ENCODE measurements at places on chromosomes 16 and 17.
A peak's percentile ranks its signal among the peaks of the same experiment; 100 is the strongest.

GRCh38 chr16:1942047-1942809, 771 bp downstream of the MSRB1 start:
- DNase-seq, result no peak

DNA sequence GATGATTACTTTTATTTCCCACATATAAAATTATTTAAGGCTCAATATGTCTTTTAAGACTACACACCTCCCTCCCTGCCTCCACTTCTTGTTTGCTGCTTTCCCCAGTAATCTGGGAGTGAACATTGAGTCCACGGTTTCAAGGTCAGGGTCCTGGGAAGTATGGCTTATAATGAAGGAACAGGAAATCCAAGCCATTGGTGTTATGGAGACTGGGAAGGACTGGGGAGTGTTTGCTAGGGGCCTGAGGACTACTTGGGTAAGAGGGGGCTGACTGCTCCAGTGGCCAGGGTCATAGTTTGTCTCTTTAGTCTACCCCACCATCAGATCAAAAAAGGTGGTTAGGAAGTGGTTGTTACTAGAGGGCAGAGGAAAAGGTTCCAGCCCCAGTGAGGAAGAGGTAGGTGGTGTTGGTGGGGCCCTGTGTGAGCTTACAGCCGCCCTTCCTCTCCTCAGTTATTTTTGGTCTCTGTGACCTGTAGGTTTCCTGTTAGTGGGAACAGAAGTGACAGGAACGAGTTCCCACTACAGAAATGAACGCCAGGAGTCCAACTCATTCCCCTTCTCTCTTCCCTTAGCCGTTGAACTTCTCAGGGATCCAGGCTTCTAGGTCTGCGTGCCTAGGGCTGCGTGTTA, 742 bp upstream of the SLC16A13 start:
- DNase-seq, result no peak

- no peak for DNase-seq
Measured at GRCh38 chr16:50549561-50549915, 1.3 kb downstream of the NKD1 start.

GRCh38 chr17:76397687-76398522, 13.5 kb downstream of the SPHK1 start:
- peak; percentile 91 for DNase-seq

GRCh38 chr16:88301431-88301830, 81.3 kb upstream of the ZNF469 start:
- DNase-seq, result no peak

- no peak for DNase-seq
Measured at GRCh38 chr17:36107660-36108059, 4.0 kb downstream of the CCL4 start.

- DNase-seq, result peak; percentile 82
Measured at GRCh38 chr17:50055055-50055425, 870 bp upstream of the ITGA3 start.

DNA sequence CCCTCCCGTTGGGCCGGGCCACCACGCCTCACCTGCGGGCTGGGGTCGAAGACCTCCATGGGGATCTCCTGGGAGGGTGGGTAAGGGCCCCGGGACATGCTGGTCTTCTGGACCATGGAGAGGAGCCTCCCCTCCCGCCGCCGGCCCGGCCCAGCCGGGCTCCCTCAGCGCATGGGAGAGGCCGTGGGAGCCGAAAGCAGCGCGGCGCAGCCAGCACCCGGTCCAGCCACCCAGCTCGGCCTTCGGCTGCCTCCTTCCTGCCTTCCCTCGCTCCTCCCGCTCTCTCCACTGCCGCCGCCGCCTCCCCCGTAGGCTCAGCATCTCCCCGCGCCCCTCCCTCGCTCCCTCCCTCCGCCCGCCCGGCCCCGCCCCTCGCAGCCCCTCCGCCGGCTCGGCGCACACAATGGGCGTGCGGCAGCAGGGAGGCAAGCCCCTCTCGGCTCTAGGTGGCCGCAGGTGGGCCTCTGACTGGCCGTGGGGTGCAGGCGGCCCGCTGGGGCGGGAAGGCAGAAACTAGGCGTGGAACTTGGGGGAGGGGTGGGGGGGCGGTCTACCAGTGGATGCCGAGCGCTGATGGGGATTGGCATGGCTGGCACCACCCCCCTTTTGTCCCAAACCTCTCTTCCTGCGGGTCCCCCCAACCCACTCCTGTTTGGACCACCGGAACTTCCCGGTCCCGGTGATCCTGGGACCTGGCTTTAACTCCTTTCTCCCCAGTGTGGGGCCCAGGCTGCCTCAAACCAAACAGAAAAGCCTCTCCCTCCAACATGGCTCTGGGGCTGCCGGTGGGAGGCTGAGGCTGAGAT, at the start of gene CACNB1:
CACNB1 (minus strand) TSS at position 290 of the 806 bp plus-strand sequence; CDS start at position 116, 174 bp downstream.
- DNase-seq, result peak; percentile 83

GRCh38 chr16:75273054-75273925, 21.9 kb upstream of the BCAR1 start:
- no peak for DNase-seq

DNA sequence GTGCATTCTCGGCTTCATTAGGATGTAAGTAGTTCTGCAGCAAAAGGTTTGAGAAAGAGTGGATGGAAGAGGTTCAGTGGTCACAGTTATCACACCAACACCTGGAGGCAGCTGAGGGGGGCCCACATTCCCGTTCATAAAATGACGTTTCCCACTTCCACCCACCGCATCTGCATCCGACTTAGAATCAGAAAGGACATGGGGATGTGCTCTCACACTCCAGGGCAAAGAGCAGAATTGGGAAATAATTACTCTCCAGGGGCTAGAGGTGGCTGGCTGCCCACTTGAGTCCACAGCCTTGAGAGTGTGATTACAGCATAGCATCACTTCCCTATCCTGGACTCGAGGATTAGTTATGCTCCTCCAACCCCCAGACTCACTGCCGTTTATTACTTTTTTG, 122.0 kb downstream of the CPPED1 start:
- no peak for DNase-seq

DNA sequence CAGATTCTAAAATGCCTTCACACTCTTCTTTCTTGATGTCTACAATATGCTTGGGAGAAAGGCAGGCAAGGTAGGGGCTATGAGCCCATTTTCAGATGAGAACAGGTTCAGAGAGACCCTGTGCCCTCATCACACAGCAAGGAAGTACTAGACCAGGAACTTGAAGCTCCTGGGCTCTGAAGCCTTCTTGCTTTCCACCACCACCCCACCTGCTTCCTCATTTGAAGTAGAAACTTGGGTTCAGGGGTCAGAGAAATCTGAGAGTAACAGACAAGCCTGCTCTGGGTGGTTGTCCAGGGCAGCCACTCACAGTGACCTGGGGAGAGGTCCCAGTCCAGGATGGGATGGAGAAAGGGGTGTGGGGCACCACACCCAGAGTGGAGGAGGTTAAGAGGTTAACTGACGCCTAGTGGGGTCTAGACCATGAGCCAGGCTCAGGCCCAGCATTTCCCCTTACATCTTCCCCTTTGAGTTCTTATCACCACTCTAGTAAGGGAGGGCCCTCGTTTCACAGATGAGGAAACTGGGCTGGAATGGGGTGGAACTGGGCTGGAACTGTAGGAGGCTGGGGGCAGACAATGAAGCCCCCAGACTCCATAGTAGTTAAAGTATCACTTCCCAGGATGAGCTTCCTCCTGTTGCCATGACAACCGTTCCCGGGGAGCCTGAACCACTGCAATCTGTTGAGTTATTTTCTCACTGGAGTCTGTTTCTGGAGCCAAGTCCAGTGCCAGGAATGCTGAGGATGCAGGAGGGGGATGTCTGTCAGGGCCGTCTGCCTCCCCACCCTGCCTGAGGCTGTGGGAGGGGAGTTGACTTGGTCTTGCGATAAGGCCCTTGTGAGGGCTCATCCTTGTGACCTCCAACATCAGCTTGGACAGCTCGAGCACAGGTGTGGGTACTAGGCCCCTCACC, 16.2 kb upstream of the PHF12 start:
- DNase-seq, result no peak

Data from left lung (tissue), 14 donors.